ENCODE measurements at places on chromosomes 1 and 21.

- DNase-seq, result no peak
These were observed 69.2 kb downstream of the ROR1 start for GRCh38 chr1:63843010-63843409.

DNA sequence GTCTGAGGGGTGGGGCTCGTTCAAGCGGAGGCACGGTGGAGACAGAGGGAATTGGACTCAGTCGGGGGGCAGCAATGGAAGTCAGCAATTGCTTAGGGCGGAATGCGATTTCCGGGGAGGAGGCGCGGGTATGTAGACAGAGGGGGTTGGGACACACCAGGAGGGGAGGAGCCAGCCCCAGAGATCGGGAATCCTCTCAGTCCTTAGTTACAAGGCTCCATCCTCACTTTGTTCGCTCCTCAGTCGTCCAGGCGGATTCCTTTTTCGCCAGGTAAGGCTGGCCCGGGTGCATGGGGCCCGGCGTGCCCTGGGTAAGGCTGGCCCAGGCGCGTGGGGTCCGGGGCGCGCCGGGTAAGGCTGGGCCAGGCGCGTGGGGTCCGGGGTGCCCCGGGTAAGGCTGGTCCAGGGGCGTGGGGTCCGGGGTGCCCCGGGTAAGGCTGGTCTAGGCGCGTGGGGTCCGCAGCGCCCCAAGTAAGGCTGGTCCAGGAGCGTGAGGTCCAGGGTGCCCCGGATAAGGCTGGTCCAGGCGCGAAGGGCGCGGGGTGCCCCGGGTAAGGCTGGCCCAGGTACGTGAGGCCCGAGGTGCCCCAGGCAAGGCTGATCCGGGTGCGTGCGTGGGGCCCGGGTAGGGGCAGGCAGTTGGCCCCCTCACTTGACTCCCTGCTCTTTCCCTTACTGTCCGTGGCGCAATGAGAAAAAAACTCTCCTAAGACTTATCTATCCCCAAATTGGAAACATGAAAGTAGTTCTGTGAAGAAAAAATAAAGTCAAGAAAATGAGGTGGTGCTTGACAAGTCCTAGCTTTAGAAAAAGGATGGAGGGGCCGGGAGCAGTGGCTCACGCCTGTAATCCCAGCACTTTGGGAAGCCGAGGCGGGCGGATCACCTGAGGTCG lies at the start of gene L1TD1:
Gene L1TD1, plus strand, starts transcription at position 199 of the 894 bp plus-strand sequence. CDS start 11,780 bp downstream, outside the sequence.
- no peak for DNase-seq

GRCh38 chr1:94022471-94023189 lies 98.3 kb downstream of the ABCA4 start:
- DNase-seq, result no peak

DNA sequence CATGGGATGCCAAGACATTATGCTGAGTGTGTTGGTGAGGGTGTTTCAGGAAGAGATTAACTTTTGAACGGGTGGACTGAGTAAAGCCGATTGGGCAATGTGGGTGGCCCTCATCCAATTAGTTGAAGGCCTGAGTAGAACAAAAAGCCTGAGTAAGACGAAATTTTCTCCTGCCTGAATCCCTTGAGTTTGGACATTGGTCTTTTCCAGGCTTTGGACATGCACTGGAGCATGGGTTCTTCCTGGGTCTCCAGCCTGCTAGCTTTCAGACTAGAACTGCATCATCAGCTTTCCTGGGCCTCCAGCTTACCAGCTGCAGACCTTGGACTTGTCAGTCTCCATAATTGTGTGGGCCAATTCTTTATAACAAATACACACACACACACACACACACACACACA lies 63.6 kb downstream of the NIBAN1 start:
- no peak for DNase-seq

DNA sequence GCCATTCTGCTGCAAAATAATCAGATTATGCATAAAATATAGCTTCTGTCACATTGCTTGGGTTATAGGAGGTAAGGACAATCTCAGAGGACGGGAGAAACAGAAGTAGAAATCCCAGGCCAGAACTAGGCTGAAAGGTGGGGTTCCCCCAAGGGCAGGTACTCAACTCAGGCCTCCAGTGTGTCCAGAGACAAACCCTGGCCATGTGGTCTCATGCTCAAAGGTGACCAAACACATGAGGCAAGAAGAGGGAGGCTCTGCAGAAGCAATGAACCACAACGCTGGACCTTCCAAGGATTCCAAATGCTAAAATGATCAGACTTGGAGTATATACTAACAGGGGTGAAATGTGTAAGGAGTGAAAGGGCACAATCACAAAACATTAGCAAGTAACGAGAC lies 103.8 kb downstream of the DMRTB1 start:
- no peak for DNase-seq

DNA sequence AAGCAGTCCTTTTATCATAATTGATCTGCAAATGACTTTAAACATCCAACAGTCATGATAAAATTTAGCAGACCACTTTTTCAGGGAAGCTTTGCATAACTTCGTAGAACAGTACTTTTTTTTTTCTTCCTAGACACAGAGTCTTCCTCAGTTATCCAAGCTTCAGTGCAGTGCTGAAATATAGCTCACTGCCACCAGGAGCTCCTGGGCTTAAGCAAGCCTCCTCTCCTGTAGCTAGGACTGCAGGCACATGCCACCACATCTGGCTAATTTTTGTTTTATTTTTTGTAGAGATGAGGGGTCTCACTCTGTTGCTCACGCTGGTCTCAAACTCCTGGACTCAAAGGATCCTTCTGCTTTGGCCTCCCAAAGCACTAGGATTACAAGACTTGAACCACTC lies 3.8 kb downstream of the F13B start:
- no peak for DNase-seq

DNA sequence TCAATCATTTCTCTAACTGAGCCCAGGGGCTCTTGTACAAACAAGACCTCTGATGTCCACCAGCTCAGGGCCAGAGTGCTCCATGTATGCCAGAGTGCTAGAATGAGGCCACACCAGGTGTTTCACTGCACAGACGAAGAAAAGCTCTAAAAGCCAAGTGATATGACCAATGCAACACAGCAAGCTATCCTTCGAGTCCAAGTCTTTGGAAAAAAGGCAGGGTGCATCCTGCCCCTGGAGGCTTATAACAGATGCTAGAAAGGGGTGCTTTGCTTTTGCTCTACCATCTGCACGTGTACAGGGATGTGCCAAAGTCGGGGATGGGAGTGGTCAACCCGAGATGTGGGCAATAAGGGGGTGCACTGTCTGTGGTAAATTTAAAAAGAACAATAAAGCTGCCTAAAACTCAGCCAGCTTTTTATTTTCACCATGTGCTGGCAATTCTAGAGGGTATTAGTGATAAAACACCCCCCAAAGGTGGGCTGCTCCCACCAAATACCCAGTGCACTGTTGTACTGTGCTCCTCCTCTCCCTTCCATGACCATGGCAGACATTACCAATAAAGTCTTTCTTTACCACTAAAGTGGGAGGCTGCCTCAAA lies 32.1 kb downstream of the SMIM12 start:
- DNase-seq, result no peak

DNA sequence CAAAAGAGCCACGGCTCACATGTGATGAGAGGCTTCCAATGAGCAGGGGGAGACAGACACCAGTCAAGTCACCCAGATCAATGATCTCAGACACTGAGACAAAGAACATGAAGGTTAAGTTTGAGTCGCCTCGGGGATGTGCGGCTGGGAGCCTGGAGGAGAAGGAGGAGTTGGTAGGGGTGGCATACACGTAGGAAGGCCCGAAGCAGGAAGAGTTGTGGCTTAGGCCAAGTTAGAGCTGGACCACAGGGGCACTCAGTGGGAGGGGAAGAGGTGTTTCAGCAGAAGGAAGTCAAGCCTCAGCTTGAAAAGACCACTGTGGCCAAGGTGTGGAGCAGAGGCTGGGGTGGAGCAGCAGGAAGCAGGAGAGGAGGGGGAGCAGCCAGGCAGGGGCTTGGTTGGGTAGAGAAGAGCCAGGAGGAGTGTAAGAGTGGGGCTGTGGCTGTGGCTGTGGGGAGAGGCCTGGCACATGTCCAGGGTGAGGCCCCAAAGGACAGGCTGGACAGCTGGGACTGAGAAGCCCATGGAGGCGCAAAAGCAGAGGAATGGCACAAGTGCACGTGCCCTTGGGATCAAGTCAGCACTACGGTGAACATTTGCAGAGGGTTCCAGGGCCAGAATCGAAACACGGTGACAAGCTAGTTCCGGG lies 27.6 kb downstream of the CTNNBIP1 start:
- no peak for DNase-seq

DNA sequence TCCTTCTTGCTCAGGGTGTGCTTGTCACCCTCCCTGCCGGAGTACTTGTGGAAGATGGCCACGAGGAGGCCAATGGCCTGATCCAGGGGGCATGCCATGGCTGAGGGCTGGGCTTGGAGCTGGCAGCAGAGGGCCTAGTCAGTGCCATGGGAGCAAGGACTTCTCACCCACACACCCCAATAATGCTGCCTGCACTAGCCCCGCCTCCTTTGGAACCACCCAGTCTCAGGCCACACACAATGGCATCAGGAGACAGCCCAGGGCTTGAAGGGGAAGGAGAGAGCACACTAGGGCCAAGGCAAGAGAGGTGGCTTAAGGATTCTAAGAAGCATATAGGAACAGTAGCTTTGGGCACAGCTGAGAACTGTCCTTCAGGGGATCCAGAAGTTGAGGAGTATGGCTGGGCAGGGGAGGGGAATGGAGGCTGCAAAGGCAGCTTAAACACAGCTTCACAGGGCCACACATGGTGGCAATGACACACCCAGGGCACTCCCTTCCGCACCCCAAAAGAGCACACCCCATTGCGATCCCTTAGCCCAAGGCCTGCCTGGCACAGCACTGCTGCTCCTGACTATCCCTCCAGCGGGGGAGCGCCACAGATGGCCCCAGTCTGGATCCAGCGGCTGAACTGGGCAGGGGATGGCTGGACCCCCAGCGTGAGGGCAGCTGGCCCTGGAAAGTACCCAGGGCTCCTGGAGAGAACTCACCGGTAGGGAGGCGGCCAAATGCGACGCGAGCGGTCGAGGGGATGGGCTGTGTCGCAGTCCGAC lies at the start of gene S100A6:
Gene S100A6, minus strand, starts transcription at position 750 of the 770 bp plus-strand sequence. Its CDS starts 652 bp downstream, at position 98.
- DNase-seq, result no peak

DNA sequence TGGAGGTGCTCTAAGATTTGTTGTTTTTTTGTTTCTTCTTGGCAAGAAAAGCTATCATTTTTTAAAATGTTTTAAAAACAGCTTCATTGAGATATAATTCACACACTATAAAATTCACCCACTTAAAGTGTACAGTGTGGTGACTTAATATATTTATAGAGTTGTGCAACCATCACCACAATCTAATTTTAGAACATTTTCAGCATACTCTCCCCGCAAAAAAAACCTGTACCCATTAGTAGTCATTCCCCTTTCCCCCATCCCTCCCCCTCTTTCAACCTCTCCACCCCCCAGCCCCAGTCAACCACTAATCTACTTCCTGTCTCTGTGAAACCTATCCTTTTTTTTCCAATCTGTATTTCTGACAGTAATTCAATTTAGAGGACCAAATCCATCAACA lies 30.6 kb downstream of the ZC3H11B start:
- DNase-seq, result no peak

- no peak for DNase-seq
These were observed 132.9 kb downstream of the SYF2 start for GRCh38 chr1:25099343-25099951.

- DNase-seq, result no peak
These were observed 45.7 kb upstream of the FOXD3 start for GRCh38 chr1:63276624-63277023.

DNA sequence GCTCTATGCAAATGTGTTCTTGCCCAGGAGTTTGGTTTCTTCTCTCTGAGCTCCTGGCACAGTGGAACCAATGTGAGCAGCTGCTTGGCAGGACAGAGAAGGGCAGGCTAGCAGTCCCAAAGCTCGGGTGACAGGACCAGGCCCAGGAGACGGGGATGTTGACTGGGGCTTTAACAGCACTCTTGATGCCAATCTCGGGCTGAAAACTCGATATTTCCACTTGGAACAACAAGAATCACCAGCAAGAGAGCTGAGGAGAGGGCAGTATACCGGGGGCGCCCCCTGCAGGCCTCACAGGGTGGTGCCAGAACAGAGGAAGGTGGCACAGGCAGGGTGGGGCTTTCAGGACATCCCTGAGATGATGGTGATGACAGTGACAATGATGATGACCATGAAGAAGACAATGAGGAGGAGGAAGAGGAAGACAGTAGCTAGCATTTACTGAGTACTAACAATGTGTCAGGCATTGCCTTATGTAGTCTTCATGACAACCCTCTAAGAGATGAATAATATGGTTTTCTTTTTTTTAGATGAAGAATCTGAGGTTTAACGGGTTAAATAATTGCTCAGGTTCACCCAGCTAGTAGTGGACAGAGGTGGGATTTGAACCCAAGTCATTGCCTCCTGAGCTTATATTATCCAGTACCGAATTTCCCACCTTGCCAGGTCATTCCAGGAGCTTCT lies 2.7 kb upstream of the KCNJ9 start:
- no peak for DNase-seq

DNA sequence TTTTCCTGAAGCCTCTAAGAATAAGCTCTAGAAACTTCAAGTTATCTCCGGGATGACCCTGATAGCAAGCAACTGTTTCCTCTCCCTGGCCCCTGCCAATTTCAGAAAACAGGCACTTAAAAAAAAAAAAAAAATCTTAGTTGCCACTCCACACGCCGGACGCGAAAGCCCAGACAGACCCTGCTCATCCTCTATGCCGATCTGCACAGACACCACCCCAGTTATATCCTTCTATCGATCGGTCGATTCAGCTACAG lies 1.7 kb downstream of the ANP32E start:
- no peak for DNase-seq

DNA sequence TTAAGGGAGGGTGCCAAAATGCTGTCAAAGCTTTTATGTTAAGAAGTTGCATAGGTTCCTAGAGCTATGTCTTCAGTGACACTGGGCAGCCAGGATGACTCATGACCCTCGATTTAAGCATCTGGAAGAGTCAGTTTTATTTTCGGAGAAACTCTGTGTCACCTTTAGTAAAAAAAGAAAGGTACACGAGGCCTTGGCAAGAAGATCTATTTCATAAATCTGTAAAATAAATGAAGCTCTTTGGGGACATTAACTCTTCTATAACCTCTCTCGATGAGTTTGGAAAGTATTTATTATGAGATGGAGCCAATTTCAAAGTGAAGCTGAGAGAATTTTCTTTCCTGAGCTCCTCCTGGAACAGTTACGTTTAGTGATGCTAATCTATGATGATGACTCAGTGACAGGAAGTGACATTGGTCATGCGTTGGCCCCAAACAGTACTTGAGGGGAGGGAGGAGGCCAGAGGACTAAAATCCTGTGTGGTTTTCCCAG lies 156.5 kb downstream of the HLX start:
- no peak for DNase-seq

GRCh38 chr1:226695335-226695900 lies 43.7 kb downstream of the ITPKB start:
- no peak for DNase-seq

- no peak for DNase-seq
These were observed 18.9 kb upstream of the BATF3 start for GRCh38 chr1:212718499-212718898.

DNA sequence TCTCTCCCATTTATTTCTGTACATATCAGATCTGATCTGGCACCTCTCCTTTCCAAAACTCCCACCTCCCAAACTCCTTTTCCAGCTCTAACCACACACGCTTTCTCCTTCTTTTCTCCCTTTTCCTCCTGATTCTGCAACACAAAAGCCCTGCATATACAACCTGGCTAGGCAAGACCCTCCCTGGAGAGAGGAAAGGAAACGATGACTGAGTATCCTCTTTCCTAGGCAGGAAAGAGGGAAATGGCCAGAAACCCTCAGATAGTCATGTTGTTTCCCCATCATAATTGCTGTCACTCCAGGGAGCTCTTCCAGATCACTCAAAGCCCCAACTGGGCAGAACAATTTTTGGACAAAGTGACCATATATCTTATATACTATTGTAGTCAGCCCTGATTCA lies 32.3 kb upstream of the PRELP start:
- DNase-seq, result no peak

GRCh38 chr1:46413596-46413985 lies 19.5 kb downstream of the FAAH start:
- no peak for DNase-seq

Measured in stimulated activated CD4-positive, alpha-beta T cell treated with anti-CD3 and anti-CD28 coated beads, Interleukin-2, amount 100 ng/mL, for 4 hours (primary cell).